ENCODE measurements at places on chromosomes 1 and 21.

GRCh38 chr1:209937996-209938959 lies at the start of gene SYT14:
SYT14 (plus strand) TSS chr1:209938217; CDS start chr1:209938265, 48 bp downstream.
- no peak for DNase-seq

- no peak for DNase-seq
Observed at GRCh38 chr1:94382201-94382600, 36.0 kb upstream of the ABCD3 start.

DNA sequence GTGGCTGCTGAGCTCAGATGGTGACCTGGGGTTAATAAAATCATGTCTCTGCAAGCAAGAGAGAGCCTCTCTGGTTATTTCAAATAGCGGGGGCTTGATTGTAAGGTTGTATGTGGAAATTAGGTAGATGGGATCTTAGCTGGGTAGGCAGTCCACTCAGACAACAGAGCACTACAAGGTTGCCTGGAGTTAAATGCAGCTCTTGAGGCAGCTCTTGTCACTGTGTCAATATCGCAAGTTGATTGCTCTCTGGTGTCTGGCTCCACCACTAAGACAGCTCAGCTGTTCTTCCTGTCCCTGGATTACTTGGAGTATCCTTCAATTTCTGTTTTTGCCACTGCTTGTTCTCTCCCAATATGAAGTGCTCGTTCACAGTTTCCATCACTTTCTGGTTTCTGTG lies 93.8 kb downstream of the C21orf91 start:
- DNase-seq: no peak

GRCh38 chr1:77732090-77732489 lies 27.6 kb downstream of the USP33 start:
- no peak for DNase-seq

GRCh38 chr1:117017648-117018047 lies 16.1 kb downstream of the CD101 start:
- DNase-seq: peak; percentile 12

DNA sequence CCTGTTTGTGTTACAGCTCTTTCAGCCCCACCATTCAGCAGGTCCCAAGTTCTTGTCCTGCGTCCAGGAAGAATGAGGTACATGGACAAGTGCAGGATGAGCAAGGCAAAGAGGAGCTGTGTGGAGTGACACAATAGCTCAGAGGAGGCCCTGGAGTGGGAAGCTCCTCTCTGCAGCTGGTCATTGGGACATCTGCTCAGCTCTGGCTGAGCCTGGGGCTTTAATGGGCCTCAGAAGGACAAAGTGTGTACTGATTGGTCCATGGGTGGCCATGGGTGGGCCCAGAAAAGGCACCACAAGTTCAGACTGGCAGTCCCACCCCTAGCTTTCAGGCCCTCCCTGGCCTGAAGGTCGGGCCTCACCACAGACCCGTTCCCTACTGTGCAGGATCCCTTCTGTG lies 14.7 kb upstream of the HYI start:
- no peak for DNase-seq

GRCh38 chr1:12370333-12370975 lies 140.6 kb downstream of the VPS13D start:
- no peak for DNase-seq

- DNase-seq: no peak
Observed at GRCh38 chr1:192698731-192699130, 62.8 kb downstream of the RGS13 start.

- DNase-seq: no peak
Observed at GRCh38 chr1:245585252-245585959, 430.6 kb downstream of the KIF26B start.

- no peak for DNase-seq
Observed at GRCh38 chr1:57683037-57683942, 259.4 kb upstream of the DAB1 start.

GRCh38 chr1:208683141-208683540 lies 439.0 kb upstream of the PLXNA2 start:
- DNase-seq: no peak

DNA sequence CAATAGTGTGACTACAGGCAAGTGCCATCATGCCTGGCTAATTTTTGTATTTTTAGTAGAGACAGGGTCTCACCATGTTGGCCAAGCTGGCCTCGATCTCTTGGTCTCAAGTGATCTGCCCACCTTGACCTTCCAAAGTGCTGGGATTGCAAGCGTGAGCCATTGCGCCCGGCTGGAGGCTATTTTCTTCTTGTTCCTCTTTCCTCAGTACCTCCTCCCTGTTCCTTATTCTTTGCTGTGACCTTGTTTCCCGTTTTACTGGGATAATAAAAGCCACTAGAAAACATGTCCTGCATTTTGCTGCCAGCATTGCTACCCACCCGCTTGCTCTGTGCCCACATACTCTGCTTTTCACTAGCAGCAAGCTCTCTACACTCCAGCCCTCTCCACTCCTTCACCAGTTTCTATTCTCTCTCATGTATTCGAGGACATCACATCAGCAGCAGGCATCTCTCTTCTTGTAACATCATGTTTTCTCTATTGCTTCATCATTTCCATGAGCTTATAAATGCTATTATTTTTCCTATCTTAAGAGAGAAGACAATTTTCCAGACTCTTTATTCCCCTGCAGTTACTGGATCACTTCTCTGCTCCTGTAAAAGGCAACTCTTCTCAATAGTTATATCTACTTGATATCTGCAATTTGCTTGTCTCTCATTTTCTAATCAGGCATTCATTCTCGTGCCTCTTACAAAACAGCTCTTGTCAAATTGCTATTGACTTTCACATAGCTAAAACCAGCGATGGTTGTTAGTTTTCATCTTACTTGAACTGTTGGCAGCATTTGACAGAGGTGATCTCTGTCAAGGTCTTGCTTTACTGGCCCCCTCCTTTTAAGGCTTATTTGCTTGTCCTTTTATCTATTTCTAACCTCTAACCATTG lies 34.5 kb upstream of the C21orf91 start:
- DNase-seq: no peak

- DNase-seq: no peak
Observed at GRCh38 chr1:71224741-71225377, 144.0 kb upstream of the ZRANB2 start.

DNA sequence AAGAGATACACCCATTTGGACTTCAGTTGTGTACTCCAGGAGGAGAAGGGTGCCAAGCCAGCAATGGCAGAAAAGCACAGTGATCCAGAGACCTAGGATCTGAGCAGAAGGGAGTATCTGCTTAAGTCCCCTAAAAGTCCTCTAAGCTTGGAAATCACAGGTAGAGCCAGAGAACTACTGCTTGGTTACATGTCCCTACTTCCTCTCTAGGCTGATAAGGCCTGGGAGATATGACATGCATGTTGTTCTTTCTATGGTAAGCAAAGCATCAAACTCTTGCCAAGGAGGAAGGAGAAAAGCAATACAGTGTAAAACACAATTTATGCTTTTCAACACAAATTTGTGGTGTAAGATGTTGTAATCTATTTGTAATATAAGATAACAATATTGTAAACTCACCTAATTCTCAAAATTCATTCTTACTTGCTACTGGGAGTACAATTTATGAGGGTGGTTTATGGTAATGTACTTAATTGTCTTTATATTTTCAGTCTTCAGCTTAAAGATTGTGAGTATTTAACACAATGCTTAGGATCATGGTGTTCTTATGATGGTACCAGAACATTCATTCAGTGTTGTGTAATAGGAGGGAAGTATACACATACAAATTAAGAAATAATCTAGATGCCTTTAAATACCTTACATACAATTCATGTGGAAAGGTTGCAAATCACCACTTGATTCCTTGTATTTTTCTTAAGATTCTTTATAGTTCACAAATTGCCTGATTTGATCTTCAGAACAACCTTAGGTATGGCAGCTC lies 49.1 kb upstream of the GNG12 start:
- DNase-seq: no peak

DNA sequence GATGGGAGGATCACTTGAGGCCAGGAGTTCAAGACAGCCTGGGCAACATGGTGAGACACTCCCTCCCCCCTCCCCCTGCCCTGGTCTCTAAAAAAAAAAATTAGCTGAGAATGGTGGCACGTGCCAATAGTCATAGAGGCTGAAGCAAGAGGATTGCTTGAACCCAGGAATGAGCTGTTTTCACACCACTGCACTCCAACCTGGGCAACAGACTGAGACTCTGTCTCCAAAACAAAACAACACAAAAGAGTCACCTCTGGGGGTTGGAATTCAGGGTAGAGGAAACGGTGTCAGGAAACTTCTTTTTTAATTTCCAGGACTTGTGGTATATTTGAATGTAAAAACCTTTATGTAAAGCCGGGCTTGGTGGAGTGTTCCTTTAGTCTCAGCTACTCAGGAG lies 43.2 kb downstream of the RHOU start:
- no peak for DNase-seq

DNA sequence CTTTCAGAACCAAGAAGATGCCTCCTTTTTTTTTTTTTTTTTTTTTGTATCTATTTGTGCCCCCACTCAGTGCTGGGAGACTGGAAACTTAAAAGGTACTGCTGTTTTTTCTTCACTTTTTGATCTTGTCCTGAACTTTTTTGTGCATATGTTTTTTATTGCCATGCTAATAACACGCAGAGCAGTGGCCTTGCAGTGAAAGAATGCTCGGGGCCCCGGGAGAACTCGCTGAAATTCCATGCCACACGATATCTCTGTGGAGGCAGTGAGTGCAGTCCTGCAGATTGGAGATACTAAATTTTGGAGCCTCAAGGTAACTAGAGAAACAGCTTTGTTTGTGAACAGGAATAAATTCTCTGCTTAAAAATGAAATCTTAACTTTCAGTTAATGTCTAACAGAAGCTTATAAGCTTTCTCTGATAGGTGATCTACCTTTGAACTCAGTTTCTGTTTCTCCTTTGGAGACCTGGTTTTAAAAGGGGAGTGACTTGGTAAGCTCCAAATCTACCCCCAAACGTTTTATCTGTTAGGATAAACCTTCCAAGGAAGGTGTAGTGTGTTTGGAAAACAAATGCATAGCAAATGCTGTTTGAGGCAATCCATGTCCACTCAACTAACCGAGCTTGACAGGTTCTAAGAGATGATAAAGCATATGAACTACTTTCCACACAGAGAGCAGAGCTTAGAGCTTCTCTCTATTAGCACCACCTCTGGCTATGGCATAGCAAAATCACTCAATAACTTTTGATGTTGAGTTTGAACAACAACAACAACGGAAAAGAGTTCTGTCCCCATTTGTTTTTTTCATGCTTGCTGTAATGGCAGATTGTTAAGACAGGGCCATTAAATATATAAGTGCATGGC lies 113.7 kb upstream of the PLXNA2 start:
- no peak for DNase-seq

DNA sequence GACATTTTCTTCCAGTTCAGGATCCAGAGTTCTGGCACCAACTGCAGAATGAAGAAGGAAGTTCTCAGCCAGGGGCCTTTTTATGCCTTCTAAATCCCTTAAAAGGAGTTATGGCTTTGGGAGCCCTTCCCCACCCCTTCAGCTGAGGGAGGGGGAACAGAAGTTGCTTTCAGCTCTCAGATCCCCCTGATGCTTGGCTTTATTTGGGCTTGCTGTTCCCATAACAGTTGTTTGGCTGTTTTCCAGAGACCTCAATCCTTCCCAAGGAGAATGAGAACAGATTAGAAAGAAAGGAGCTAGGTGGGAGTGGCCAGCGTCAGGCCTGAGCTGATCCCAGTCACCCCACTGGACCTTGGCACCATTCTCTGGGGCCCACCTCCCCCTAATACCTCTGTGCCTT lies at the start of gene RPE65:
TSS of gene RPE65 (minus strand) at position 54 of the 400 bp plus-strand sequence. CDS start at position 5, 49 bp downstream.
- no peak for DNase-seq

GRCh38 chr1:11388617-11389016 lies 90.3 kb upstream of the DISP3 start:
- no peak for DNase-seq

- no peak for DNase-seq
Observed at GRCh38 chr1:65772607-65773006, 20.1 kb upstream of the PDE4B start.

GRCh38 chr1:8239039-8239305 lies 78.9 kb upstream of the SLC45A1 start:
- DNase-seq: no peak

DNA sequence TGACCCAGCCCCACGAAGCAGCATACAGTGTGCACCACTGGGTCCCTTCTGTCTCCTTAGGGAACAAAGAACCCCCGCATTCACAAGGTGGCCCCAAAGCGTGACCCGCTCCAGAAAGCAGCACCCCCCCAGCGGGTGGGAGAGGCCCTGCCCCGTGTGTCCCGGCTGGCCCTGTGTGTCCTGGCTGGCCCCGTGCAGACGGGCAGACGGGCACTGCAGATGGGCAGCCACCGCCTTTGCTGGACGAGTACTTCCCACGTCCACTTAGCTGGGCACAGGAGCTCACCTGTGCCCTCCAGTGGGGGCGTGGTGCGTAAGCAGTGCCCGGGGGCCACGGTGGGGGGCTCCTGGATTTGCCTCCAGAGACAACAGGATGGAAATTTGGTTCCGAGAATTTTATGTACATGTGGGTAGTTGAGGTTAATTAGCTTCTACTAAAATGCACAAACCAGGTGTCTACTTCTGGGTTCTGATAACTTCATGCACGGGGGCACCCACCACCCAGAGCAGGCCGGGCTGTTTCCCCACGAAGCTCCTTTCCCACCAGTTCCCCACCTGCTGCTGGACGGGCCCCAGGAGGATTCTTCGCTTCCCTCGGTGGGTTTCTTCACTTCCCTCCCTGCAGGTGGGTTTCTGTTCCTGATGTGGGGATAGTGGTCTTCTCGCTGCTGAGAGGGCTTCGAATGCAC lies 33.2 kb upstream of the SLC19A1 start:
- DNase-seq: no peak

GRCh38 chr1:224457782-224458144 lies 23.2 kb upstream of the WDR26 start:
- no peak for DNase-seq

DNA sequence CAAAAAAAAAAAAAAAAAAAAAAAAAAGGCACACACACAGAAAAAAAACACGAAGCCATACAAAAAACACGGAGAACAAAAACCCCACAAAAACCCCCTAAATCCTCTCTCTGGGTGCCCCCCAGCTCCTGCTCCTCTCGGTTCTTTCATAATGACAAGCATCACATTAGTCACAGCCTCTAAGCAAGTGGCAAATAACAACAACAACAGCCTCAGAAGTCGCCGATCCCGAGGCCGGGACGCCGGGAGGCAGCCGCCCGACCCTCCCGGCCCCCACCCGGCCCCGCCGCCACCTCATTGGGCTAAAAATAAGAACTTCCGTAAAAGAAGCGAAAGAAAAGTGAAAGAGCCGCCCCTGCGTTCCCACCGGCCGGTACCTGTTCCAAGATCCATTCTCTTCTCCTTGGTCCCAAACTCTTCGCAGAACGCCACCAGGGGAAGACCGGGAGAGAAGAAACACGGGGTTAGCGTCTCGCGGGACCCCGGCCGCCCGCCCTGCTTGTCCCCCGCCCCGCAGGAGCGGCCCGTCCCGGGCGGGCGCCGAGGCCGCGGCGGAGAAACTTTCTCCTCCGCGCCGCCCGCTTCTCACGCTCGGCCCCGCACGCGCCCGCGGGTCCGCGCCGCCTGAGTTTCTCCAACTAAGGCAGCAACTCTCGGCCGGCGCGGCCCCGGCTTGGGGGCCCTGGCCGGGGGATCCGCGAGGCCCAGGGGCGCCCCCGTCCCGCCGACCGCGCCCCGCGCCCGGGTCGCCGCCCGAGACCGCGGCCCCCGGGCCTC lies 102.8 kb downstream of the CASZ1 start:
- peak; percentile 38 for DNase-seq

- no peak for DNase-seq
Observed at GRCh38 chr1:22314706-22315105, 136.9 kb upstream of the ZBTB40 start.

Data from stimulated activated CD4-positive, alpha-beta T cell treated with anti-CD3 and anti-CD28 coated beads, Interleukin-4, amount 100 ng/mL, for 24 hours (primary cell).